ENCODE measurements at places on chromosomes 6 and 20.

DNA sequence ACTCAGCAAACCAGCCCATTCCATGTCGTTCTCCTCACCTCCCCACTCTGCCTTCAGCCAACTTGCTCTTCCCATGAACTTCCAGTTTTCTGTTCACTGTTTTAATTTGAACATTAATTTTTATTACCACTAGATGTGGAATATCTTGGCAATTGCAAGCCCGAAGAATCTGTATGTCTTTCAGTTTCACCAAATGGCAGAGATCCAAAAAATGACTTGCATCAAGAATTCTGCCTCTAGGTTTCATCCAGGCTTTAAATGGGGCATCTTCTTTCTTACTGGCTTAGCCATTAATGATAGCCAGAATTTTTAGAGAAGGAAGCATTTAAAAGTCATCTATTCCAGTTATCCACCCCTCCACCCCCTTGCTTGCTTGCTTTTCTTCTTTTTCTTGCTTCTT is 39.0 kb downstream of the CAP2 start:
- DNase-seq: peak; percentile 63

DNA sequence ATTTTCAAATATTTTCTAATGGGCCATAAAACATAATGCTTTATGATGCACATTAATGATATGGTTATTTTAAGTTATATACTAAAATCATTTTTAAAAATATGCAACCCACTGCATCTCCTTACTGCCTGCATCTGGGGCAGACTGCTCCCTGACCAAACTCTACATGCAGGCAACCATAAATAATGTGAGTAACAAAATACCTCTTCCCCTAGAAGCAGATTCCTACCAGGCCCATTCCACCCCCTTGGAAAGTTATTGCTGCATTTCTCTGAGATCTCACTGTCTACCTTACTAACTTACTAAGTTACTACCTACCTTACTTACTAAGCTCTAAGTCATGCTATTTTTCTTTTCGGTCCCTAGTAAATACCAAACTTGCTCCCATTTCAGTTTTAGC is 71.8 kb downstream of the ATG5 start:
- DNase-seq: no peak

DNA sequence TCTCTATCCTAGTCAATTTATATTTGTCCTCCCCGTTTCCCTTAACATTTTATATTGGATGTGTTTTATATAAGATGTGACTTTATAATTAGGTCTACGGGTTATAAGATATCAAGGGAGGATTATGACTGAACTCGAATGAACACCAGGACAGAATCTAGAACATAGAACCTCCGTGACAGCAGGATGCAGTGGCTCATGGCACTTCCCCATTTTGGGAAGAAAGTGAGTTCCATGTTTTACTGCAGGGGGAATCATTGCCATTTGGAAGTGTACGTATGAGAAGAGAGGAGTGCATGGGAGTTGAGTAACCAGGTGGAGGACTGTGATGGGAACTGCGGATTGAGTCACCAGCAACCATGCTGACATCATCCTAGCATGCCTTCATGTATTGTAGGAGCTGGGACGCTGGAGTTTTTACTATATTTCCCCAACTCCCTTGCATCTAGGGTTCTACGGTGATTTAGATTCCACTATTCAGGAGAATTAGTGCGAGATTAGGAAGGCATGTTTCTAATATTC is 56.1 kb upstream of the FOXC1 start:
- no peak for DNase-seq

DNA sequence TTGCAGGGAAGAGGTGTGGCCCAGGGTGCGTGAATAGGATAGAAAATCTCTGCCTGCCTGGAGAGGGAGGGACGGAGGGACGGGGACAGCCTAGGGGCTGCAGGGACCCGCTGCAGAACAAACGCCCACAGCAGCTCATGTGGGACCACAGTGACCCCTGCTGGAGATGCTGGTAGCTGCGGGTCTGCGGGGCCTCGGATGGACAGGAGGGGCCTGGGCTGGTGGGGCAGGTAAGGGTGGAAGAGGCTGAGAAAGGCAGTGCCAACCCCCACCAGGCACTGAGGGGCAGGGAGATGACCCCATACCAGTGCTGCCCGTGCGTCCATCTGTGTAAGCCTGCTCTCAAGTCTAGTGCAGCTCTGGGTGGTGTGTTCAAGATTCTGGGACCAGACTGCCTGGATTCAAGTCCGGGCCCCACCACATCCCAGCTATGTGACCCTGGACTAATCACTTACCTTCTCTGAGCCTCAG is 39.4 kb downstream of the KIAA1755 start:
- DNase-seq: no peak

DNA sequence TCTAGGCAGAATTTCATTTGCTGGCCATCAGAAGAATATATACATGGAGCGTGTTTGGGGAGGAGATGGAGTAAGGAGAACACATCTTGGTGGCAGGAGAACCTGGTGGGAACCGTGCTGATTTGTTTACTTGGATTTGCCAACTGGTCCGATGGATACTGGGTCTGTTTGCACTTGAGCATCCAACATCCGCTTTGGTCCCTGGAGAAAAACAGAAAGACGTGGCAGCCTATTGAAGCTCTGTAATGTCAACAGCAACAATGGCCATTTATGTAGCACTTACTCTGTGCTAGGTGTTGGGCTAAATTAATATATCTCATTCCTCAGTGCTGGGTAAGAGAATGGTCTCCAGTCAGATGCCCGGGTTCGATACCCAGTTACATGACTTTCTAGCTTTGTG is 125.6 kb downstream of the BCAS1 start:
- no peak for DNase-seq

GRCh38 chr6:24228681-24229255 is 102.8 kb downstream of the NRSN1 start:
- DNase-seq: no peak

GRCh38 chr6:134621858-134622257 is 303.9 kb upstream of the SGK1 start:
- DNase-seq: no peak

DNA sequence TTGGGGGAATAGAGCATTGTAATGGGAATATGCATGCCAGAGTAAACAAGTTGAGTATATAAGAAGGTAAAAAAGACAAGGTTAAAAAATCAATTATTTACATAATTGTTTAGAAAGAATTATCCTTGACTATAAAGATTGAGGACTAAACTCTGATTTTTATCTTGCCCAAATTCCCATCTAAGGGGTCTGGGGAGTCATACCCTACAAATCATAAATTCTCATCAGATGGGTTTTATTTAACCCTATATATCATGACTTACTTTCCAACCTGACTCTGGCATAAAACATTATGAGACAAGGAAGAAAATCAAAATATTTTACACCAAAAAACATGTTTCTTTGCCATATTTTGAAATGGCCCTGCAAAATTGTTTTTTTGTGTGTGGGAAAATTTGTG is 12.7 kb downstream of the OR2B2 start:
- DNase-seq: no peak

DNA sequence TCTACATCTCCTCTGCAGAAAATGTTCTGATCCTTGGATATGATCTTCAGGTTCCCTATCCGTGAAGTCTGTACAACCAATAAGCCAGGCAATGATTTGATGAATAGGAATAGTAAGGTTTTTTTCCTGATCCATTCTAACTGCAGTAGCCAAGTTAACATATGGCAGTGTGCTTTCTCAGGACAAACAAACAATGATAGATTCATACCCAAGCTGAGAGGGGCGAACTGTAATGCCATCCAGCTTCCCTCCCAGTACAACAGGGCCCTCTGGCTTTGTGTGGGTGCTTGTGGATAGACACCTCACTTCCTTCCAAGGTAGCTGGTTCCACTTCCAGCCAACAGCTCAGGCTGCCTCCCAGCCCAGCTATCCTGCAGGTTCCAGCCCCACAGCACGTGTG is 359.2 kb downstream of the CDH26 start:
- DNase-seq: no peak

DNA sequence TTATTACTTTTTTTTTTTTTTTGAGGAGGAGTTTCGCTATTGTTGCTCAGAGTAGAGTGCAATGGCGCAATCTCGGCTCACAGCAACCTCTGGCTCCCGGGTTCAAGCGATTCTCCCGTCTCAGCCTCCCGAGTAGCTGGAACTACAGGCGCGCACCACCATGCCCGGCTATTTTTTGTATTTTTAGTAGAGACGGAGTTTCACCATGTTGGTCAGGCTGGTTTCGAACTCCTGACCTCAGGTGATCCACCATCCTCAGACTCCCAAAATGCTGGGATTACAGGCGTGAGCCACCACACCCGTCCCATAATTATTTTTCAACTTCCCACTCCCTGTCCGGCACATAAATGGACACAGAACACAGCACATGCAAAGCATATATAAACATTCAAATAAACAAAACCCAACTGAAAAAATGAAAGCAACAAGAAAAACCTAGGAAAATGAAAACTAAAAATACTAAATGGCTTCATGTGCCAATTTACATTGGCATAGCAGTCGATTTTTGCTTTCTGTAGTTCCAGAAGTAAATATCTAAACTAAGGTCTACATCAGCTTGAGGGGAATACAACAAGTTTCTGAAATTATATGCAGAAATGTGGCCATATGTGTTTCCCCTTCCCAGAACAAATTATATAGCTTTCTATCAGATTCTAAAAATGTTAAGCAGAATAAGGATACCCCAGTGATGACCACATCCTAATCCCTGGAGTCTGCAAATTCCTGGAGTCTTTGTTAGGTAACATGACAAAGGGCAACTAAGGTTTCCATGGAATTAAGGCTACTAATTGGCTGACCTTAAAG is 113.9 kb downstream of the HFE start:
- DNase-seq: no peak

DNA sequence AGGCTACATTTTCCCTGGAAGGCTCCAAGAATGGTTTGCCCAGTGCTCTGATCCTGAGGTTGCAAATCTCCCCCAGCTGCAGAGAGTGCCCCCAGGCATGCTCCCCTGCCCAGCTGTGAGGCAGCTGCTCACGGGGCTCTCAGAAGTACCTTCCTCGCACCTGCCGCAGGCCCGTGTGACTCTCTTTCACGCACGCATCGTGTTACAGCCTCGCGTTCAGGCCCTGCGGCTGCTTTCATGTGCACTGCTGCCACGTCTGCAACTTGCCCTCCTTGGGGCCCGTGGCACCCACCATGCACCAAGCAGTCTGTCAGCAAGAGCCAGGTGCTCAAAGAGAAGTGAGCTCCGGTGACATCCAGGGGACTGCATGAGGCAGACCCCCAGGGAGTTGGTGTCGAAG is 28.6 kb upstream of the SPO11 start:
- no peak for DNase-seq

- no peak for DNase-seq
Observed at GRCh38 chr6:7912736-7913517, 2.3 kb upstream of the TXNDC5 start.

DNA sequence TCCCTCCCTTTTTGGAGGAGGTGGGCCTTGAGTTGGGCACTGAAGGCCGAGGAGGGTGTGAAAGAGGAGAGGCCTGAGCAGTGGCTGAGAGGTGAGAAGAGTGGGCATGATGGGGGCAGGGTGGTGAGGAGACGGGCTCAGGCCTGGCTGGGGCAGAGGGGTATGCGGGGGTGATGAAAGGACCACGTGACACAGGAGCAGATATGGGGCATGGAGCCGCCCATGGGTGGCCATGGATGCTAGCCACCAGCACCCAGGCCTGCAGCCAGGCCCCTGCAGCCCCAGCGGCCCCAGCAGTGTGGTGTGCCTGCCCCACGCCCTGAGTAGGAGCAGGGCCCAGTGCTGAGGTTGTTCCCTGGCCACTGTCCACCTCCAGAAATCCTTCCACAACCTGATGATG is 26.5 kb downstream of the UQCC2 start:
- no peak for DNase-seq

GRCh38 chr6:34476921-34477320 is 11.0 kb downstream of the PACSIN1 start:
- peak; percentile 16 for DNase-seq

- no peak for DNase-seq
Observed at GRCh38 chr6:156757849-156758248, 19.3 kb upstream of the ARID1B start.

DNA sequence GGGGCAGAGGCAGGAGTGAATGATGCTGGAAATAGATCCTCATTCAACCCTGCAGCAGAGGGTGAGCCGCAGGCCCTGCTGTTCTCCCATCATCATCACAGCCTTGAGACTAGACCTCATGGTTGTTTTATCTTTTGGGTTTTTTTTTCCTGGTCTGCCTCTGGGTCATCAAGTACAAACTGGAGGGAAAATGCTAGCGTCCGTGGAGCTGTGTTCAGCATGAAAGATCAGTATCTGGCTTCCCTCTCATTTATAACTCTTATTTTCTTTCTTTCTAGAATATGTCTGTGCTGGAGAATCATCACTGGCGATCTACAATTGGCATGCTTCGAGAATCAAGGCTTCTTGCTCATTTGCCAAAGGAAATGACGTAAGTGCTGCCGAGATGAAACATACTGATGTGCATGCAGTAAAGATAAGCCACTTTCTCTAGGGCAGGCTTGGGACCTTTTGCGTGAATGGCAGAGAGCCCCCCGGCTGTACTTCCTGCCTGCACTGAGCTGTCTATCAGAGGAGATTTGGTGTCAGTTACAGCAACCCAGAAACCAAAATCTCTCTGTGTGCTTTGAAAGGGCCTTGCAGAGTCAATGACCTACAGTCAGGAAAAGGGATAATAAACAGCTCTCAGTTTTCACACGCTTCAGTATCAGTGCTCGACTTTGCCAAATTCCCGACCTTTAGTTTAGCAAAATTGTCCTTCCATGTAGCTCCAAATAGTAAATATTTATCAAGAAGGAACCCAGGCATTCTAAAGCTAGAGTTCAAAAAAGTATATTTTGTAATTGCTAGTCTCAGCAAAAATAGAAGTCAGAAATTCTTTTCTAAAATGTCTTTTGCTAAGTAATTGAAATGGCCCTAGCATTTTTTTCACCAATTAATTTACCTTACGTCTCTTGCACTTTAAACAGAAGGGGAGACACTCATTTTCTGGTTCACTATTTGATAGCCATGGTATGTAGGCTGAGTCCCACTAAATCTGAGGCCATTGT is 76.3 kb downstream of the MTFR2 start:
- DNase-seq: no peak

- no peak for DNase-seq
Observed at GRCh38 chr6:164097551-164098398, 683.3 kb downstream of the QKI start.

DNA sequence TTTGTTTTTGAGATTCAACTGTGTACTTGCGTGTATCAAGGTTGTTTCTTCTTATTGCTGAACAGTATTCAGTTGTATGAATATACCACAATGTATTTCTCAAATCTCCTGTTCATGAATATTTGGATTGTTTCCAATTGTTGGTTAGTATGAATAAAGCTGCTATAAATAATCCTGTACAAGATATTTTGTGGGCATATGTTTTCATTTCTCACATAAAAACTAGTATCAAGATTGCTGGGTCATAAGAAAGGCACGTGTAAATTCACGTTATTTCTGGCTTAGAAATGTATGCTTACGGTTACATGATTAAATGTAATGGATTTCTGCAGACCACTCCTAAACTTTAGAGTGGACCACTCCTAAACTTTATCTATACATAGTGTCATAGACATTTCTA is 96.6 kb downstream of the BTBD3 start:
- no peak for DNase-seq

GRCh38 chr6:135323202-135323668 is 142.1 kb downstream of the MYB start:
- DNase-seq: no peak

GRCh38 chr20:25083773-25084625 is 2.1 kb upstream of the VSX1 start:
- no peak for DNase-seq

Data from NCI-H446 treated with DMSO at 0.1 percent for 48 hours (cell line).